NAMALWA (cell line): ENCODE measurements at places on chromosomes 11 and 22.

- no peak for DNase-seq
Measured at GRCh38 chr22:39230261-39231196, 14.3 kb downstream of the PDGFB start.

DNA sequence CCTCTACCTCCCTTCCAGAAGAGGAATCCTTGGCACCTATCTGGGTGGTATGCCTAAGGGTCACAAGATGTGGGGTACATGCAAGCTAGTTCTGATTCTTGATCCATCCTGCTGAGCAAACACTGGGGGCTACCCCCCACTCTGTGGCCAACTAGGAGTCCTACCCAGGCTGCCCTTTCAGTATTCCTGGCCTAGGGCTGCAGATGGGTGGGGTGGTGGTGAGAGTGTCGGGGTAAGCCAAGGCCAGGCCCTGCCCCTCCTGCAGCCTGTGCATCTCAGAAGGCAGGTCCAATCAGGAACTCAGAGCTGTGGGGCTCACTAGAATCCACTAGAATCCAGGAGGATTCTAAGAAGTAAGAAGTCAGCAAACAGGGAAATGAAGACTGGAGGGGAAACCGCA lies 10.9 kb downstream of the SSH3 start:
- no peak for DNase-seq

- DNase-seq: no peak
Measured at GRCh38 chr22:44172370-44173108, 8.2 kb upstream of the PARVG start.

GRCh38 chr11:103985041-103985440 lies 51.4 kb upstream of the DDI1 start:
- DNase-seq: no peak

- DNase-seq: no peak
Measured at GRCh38 chr11:130533871-130534270, 85.4 kb downstream of the ADAMTS15 start.

DNA sequence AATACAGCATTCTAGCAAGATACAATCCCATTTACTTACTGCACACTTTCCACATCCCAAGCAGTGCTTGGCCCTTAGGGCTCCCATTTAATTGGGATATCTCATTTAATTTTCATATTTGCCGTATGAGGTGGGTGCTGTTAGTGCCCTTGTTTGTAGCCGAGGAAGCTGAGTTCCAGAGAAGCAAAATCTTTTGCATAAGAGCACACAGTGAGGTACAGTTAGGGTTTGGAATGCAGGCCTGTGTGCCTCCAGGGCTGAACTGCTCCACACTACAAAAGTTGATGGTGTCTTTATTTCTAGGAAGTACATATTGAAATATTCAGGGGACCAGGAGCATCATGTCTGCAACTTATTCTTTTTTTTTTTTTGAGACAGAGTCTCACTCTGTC lies 15.5 kb upstream of the TIMP3 start:
- DNase-seq: no peak

DNA sequence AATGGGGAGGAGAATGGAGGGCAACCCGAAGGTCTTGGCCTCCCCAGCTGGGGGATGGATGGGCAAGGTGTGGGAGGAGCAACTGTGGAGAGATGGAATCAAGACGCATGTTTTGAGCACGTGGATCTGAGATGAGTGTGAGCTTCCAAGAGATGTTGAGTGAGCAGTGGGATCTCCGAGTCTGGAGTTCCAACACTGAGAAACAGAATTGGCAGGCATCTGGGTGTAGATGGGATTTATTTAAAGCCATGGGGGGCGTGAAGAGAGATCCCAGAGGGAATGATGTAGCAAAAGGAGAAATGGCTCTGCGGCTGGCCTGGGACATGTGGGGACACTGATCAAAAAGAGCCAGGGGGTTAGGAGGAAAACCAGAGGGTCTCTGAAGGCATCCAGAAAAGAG lies 95.6 kb downstream of the KIAA1671 start:
- DNase-seq: no peak

DNA sequence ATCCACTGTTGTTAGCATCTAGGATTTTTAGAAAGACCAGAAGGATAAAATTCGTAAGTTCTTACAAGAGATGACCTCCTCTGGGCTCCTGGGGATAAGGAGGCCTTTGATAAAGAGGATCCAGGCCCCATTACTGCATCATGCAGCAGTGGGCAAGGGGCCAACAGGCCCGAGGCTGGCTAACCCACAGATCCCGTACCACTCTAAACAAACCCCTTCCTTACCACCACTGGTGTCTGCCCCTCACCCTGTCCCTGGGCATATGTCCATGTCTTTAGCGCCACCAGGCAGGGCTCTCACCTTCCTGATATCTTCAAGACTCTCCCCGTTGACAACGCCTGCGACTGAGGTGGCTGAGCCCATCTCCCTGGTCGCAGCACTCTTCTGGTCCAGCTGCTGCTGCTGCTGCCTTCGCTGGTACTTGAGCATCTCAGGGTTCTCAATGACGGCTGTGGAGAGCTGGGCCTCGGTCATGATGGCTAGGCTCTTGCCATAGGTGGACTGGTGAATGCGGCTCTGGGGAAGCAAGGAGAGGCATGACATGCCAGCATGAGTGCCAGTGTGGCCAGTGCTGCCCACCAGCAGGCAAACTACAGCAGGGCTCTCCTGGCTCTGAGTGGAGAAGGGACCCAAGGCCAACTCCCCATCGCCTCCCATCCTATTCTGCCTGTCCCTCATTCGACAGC lies 46.2 kb downstream of the HIRA start:
- DNase-seq: no peak

DNA sequence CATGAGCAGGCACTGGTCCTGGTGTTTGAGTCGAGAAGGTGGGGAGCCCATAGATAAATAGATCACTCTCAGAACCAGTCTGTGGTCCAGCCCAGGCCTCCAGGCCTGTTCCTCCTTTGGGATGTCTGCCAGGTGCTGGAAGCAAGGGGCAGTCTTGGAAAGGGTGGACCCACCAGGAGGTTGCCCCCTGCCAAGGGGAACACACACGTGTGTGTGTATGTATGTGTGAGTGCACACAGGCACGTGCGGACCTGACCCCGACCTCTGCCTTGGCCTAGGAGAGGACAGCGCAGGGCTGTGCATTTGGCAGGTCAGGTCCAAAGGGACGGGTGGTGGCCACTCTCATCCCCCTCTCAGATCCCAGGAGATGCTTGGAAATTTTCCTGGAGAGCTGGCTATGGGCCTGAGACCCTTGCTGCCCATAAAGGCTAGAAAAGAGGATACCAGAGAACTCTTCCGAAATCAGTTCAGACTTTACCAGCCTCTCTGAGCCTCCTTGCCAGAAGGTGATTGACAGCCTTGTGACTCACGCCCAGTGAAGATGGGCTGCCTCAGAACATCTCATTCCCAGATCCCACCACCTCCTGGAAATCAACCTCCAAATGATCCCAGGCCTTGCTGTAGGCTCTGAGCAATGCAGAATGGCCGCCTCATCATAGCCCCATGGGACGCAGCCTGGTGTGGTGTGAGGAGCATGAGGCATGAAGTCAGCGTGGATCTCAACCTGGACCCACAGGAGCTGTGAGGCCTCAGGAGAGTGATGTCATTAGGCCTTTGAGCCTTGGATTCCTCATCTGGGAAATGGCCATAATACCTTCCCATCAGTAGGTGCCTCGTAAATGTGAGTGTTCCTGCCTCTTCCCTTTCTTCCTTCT lies 24.0 kb upstream of the CREB3L1 start:
- DNase-seq: no peak

DNA sequence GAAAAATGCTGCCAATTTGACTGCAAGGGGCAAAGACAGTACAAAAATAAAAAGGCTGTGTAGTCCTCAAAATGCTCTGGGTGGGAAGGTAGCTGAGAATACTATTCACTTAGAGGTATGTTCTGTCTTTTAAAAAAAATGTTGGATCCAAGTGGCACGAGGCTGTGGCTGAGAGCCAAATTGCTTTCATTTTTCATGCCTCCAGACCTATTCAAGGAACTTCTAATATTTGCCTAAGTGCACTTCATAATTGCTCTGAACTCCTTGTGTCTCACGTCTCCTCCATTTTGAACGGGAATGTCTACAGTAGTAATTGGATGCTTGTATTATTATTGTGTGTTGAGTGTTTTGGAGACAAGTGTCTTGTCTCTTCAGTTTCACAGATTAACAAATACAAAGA lies 19.1 kb upstream of the SLC22A25 start:
- no peak for DNase-seq
